ENCODE measurements at places on chromosomes 5 and 9. TPM values are rescaled to one million over a fixed set of nuclear protein-coding genes. Genes with fewer than 3 reads are reported as not detected.

DNA sequence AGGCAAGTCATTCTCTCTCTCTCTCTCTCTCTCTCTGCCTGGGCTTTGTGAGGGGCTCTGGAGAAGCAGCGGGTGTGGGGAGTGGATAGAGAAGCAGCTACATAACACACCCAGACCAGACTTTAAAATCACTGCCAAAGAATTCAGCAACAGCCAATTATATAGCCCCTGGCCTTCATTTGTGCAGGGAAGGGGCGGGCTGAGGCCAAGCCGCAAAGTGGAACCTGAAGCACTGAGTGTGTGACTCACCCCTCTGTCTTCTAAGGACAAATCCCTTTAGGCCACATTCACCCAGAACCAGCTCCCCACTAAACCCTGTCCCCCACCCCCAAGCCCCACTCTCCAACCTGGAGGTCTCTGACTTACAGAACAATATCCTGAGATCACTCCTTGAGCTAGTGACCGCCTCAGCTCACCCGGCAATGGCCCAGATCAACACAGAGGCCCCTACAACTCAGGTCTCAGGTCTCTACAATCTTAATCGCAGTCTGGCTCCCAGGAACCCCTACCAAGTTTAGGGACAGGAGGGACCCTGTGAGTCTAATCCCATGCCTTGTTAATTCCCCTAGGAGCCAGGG, 6.0 kb downstream of the B4GALT1 start:
- peak; percentile 50 for DNase-seq

GRCh38 chr5:155727512-155728145, 599.3 kb upstream of the SGCD start:
- no peak for DNase-seq

DNA sequence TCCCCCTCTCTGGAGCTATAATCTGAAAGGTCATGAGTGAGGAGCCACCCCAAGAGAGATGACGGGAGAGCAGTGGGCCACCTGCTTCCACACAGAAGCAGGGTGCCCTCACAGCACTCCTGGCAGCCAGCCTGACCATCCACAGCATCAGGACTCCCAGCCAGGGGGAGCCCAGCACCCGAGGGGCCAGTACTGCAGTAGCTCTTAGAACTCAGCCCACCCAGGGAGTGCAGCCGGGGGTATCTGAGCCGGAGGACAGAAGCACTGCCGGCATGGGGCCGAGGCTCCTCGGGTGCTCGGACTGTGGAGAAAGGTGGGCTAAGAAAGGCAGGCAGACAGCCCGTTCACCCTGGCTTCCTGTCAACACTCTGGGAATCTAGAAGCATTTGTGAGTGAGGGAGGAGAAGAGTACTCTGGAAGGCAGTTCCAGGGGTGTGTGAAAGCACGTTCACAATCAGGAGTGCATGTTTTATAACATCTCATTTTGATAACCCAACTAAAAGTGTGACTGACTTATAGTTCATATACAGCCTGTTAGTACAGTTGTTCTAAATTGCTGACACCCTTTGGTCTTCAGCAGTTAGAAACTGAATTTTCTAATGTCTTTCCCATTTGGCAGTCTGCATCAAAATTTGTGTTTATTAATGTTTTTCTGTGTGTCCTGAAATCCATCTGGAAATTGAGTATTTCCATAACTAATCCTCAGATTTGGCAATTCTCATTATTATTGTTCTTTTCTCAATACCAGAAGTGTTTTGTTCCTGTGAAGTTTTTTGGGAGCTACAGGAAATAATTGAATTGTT, 25.9 kb upstream of the ASPN start:
- no peak for DNase-seq

- no peak for DNase-seq
Observed at GRCh38 chr9:89361816-89362646, 43.7 kb downstream of the SECISBP2 start.

DNA sequence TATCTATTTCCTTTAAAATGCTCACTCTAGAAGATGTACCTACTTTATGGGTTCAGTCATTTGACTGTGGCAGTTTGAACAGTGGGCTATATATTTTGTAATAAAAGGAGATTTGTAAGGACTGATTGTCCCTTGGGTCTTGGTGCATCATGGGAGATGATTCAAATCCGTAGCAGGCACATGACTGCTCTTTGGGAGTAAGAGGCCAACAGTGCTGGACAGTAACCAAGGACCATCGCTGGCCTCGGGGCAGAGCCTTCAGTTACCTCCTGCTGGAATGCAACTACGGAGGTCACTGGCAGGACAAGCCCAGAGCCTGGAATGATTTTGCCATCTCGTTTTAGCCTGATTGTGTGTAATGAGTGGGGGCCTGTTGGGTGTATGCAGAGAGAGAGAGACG, 7.0 kb upstream of the MAMDC2 start:
- DNase-seq, result no peak

GRCh38 chr9:71783120-71783523, 14.8 kb upstream of the CEMIP2 start:
- DNase-seq, result no peak

GRCh38 chr5:77768978-77769377, 7.2 kb downstream of the TBCA start:
- DNase-seq, result no peak

DNA sequence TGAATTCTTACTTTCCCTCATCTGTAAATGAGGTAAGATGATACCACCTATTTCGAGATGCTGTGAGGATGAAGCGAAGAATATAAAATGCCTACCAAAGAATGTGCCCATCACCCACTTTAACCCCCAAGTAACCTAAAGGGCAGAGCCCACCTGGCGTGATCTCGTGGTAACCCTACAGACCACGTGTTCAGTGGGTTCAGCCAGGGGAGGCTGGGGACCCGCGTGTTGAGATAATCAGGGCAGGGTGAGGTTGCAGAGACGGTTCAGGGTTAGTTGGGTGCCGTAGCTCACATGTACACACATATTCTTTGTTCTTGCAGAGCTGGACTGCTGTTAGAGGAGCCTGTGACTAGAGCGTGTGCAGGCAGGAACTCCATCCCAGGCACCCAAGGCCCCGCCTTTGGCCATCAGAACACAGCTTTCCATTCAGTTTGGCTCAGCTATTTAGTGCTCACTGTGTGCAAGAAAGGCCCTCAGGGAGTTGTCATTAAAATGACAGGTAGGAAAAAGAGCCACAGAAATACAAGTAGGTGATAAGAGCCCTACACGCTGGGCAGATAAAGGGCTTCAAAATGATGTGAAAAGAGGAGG, 56.5 kb upstream of the HAND1 start:
- no peak for DNase-seq

GRCh38 chr5:155416765-155417164, 403.2 kb downstream of the KIF4B start:
- no peak for DNase-seq

DNA sequence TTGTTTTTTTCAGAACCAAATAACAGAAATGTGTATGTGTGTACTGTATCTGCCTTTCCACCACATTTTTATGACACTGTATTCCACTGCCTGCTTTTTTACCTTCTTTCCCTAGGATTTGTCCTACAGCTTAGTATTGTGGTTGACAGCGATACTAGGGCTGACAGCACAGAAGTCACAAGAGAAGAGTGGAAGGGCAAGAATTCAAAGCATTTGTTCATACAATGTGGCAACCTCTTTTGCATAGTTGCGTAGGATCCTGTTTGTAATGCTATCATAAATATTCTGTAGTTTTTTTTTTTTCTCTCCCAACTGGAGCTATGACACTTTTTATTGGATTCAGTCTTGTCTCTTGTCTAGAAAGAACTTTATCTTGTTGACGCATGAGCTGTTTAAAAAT, 5.6 kb upstream of the BNIP1 start:
- DNase-seq, result no peak

DNA sequence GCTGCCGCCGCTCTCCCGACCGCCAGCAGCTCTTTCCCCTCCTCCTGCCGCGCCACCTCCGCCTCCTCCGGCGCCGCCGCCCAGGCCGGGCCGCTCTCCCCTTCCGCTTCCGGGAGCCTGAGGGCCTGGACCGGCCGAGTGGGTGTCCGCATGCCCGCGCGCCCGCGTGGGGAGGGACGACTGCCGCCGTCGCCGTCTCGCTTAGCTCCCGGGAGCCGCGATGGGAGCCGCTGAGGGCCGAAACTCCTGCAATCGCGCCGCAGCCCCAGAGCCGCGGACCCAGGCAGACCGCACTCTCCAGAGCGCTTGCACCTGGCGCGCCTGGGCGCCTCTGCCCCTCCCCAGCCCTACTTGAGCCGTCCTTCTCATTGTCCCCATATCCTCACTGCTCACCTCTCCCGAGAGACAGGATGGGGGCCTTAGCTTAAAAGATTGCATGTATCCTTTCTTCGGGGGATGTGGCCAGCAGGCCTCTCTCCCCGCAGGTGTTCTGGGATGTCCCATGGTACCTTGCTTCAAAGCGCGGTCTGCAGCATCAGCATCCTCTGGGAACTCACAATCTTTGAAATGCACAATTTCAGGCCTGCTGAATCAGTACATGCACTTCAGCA, at the start of gene ZDHHC21:
TSS of gene ZDHHC21 (minus strand) at position 182 of the 611 bp plus-strand sequence. CDS start 19,092 bp downstream, outside the sequence.
- no peak for DNase-seq

- no peak for DNase-seq
Observed at GRCh38 chr9:21399956-21400355, 9.0 kb upstream of the IFNA8 start.

DNA sequence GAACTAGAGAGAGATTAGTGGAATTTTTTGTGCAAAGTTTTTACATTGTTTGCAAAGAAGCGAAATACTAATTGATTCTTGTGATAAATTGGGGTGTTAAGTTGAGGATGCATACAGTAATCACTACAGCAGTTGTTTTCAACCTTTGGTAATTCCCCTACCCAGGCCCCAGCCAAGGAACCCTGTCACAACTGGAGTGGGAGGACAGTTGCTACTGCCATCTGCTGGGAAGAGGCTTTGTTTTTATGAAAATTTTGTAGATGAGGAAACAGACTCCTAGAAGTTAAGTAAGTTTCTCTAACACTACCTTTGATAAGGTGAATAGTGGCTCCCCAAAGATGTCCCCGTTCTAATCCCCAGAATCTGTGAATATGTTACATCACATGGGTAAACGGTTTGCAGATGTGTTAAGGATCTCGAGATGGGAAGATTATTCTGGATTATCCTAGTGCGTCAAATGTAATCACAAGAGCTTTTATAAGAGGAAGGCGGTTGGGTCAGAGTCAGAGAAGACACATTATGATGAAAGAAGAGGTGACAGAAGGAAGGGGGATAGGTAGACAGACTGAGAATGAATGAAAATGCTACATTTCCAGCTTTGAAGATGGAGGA, 34.0 kb upstream of the PPP1R2B start:
- DNase-seq, result no peak

- peak; percentile 57 for DNase-seq
Observed at GRCh38 chr5:122515709-122516431, 203.8 kb downstream of the SNCAIP start.

DNA sequence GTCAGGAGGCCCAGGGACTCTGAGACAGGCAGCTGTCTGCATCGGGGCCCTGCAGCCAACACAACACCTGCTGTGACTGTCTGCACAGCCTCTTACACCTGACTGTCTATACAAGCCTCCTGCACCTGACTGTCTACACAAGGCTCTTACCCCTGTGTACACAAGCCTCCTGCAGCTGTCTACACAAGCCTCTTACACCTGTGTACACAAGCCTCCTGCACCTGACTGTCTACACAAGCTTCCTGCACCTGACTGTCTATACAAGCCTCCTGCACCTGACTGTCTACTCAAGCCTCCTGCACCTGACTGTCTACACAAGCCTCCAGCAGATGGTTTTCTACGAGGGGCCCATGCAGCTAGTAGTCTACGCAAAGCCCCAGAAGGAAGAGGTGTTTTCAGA, 18.6 kb downstream of the IRX2 start:
- DNase-seq, result no peak

DNA sequence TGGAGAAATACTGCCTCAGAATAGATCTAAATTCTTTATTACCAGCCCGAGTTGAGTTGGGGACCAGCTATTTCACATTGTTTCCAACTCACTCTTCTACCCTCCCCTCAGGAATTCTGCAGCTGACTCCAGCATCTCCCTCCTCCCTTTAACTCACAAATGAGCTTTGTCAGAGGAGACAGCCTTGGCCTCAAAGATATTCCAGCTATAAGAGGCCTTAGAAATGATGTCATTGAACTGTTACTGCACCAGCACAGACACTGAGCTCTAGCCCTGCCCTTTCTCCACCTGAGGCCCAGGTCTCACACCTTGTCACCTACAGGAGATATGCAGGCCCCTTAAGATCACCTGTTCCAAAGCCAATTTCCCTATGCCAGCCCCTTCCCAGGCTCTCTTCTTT, 78.4 kb upstream of the ATP10B start:
- no peak for DNase-seq

DNA sequence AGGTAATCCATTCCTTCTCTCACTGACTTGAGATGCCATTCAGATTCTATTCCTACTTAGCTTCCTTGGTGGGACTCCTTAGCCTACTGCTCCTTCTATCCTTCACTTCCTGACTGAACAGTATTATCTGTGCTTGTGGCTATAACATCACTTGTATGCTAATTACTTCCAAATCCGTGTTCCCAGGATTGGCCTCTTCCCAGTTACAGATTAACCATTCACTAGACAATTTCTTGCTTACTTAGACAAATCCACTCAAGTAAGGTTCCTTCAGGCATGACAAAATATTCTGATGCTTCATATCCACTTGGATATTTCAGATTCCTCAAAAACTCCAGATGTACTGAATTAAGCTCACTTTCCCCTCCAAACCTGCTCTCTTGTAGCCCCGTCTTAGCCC, 18.3 kb downstream of the LIFR start:
- no peak for DNase-seq

- DNase-seq, result no peak
Observed at GRCh38 chr9:122930541-122931225, 629 bp downstream of the ZBTB26 start.

- no peak for DNase-seq
Observed at GRCh38 chr5:153756540-153756939, 266.1 kb downstream of the GRIA1 start.

- no peak for DNase-seq
Observed at GRCh38 chr9:90180381-90180780, 462.2 kb downstream of the DIRAS2 start.

- DNase-seq, result no peak
Observed at GRCh38 chr9:70012569-70012968, 31.1 kb upstream of the MAMDC2 start.

GRCh38 chr9:127170652-127171051, 48.2 kb upstream of the ANGPTL2 start:
- no peak for DNase-seq

DNA sequence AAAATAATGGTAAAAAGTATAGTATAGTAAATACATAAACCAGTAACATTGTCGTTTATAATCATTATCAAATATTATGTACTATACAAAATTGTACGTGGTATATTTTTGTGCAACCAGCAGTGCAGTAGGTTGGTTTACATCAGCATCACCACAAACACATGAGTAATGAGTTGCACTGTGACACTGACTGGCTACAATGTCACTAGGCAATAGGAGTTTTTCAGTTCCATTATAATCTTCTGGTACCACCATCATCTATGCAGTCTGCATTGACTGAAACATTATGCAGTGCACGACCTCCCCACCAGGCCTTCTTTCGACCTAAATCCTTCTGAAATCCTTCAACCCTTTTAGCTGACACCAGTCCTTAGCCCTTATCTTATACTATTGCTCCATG, 105.8 kb downstream of the SREK1 start:
- DNase-seq, result no peak

INSL6 gene
- not detected for total RNA-seq

FOXD1 gene
- total RNA-seq, result 1.1 TPM

NRG2 gene
- 0.46 TPM for total RNA-seq

ZNF483 gene
- 1.4 TPM for total RNA-seq

COL23A1 gene
- not detected for total RNA-seq

ARRDC3 gene
- total RNA-seq, result 48.9 TPM

HINT1 gene
- 187 TPM for total RNA-seq

PPIC gene
- 41.3 TPM for total RNA-seq

EPB41L4B gene
- total RNA-seq, result 0.42 TPM

ENTREP1 gene
- total RNA-seq, result 3.5 TPM
